ENCODE measurements at places on chromosomes 5 and 9.

- no peak for DNase-seq
These were observed 75.9 kb upstream of the MINAR2 start for GRCh38 chr5:129672006-129672405.

DNA sequence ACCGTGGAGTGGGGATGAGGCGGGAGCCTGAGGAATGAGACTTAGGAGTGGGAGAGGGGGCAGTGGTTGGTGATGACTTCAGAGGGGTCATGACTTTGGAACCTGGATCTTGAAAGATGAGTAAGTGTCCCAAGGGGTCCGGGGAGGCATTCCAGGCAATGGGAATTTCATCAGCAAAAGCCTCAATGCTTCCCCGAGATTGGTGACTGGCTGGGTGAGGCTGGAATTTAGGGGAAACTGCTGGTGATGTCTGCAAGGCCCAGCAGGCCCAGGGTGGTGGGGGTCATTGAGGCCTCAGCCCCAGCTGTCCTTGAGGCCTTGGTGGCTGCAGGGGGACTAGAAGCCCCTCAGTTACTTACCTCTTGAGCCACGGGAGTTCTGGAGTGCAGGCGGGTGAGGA, 7.5 kb downstream of the NDST1 start:
- DNase-seq, result no peak

DNA sequence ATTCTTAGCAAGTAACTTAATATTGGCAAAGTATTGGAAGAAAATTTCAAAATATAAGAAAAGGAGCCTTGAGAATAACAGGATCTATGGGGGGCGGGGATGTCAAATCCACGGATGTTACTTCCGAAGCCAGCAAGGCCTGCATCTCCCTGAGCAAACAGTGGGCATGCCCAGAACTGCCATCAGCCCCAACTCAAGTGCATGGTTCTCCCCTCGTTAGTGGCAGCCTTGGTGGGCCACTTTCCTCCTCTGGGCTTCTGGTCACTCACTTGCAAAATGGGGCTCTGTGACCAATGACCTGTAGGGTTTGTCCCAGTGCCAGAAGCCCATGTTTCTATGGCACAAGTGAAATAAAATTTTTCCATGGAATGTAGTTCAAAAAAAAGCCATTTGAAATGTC, 27.2 kb upstream of the MED10 start:
- no peak for DNase-seq

GRCh38 chr9:3732077-3733038, 206.6 kb upstream of the RFX3 start:
- DNase-seq, result no peak

Data from D721Med (cell line).